ENCODE measurements at places on chromosomes 6 and 20.

DNA sequence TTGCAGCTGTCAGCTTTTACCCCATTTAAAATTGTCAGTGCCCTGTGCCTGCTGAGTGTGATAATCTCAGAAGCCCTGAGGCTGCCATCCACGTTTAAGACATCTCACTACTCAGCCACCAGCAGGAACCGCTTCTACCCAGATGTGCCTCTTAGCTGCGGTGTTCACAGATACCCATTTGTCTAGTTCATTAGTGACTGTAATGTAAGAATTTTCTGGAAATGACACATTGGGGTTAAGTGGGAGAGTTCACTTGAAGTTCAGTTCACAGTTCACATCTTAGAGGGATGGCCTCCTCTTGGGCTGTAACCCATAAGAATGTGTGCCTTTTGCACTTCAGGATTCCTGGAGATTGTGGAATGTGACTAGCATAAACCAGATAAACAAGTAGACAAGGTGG, 477.7 kb downstream of the BTBD3 start:
- no peak for DNase-seq

DNA sequence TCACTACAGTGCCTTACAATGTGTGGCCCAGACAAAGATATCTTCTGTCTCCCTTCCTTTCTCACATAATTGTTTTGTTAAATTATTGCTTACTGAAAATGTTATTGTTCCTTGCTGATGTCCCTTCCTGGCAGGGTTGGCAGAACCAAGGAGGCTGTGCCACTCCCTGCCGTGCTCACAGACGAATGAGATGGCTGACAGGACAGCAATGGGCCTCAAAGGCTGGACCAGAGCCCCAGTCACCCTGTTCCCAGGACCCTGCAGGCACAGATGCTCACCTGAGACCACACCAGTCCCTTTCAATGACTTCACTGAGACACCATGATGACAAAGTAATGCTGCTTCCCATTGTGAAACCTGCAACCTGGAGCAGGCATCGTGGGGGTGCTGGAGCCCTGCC, 375.1 kb downstream of the HACE1 start:
- DNase-seq, result no peak

- no peak for DNase-seq
These were observed 573.6 kb downstream of the PRKN start for GRCh38 chr6:162154001-162154400.

DNA sequence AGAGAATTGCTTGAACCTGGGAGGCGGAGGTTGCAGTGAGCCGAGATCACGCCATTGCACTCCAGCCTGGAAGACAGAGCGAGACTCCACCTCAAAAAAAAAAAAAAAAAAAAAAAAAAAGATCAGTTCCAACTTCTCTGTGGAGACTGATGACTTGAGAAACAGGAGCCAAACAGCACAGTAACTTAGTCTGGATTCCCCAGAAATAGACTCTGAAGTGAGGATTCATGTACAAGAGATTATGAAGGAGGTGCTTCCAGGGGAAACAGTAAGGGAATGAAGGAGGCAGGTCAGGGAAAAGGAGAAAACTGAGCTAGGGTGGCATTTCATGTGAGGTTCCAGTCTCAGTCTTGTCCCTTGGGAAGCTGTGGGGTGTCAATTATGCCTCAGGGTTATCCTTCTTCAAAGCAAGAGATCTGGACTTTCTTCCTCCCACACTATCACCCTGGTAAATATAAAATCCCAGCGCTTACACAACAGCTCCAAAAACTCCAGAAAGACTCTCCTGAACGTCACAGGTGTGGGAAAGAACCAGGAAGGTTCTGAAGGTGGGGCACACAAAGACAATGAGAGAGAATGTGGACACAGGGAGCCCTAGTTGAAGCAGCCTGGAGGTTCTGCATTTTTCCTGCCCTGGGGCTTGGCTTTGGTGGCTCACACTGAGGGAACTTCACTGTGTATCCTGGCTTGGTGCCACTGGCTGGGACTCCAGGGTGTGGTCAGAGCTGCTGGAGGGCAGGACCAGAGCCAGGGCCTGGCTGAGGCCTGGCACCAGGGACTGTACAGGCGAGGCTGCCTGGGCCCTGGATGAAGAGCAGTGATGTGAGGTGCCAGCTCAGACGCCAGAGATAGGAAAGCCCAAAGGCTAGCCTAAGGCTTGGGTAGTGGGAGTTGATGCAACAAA, 46.8 kb downstream of the PCNA start:
- no peak for DNase-seq

Data from activated T-helper 1 cell treated with anti-CD3 and anti-CD28 coated beads, Interleukin-2, amount 50 U/mL, for 16 hours (primary cell).